AML-193 (cell line): ENCODE measurements at places on chromosomes 4 and X.

DNA sequence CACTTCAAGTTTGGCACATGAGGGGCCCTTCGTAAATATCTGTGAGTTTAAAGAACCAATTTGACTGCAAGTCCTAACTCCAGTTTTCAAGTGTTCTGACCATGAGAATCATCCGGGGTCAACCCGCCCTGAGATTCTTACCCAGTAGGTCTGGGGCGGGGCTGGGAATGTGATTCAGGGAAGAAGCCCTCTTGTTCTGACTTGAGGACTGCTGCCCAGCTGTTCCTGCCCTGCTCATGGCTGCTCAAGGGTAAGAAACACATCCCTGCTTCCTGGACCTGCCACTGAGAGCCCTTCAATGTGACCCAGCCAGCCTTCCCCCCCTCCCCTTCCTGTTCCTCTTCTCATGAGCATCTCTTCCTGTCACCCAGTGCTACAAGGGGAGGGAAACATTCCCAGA is 92.7 kb upstream of the PGRMC2 start:
- no peak for DNase-seq

DNA sequence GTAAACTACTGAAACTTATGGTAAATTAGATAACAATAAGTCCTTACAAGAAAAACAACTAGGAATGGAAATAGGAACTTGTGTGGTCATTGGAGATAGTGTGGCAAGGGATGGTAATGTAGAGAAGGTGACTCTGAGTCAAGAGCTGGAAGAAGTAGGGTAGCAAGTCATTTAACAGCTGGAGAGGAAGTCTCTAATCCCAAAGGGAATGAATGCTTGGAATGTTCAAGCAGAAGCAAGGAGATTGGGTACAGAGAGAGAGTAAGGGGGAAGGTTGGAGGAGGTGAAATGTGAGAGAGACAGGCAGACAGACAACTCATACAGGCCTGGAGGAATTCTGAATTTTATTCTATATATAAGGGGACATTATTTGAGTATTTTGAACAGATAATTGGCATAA is 260.6 kb upstream of the MAD2L1 start:
- DNase-seq: no peak

- no peak for DNase-seq
Measured at GRCh38 chrX:108309144-108309543, 129.1 kb downstream of the COL4A6 start.

DNA sequence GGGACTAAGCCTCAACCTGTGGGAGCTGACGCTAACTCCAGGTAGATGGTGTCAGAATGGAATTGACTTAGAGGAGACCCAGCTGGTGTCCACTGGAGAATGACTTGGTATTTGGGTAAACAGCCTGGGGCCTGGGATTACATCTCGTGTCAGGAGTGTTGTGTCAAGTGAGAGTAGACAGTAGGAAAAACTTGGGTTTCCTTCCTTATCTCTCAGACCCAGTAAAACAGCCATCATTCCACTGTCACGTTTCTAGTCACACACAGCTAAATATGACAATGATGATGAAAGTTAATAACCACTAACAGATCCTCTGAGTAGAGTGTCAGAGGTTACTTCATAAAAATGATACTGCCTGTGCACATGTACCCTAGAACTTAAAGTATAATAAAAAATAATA is 13.8 kb downstream of the ZNF674 start:
- no peak for DNase-seq

DNA sequence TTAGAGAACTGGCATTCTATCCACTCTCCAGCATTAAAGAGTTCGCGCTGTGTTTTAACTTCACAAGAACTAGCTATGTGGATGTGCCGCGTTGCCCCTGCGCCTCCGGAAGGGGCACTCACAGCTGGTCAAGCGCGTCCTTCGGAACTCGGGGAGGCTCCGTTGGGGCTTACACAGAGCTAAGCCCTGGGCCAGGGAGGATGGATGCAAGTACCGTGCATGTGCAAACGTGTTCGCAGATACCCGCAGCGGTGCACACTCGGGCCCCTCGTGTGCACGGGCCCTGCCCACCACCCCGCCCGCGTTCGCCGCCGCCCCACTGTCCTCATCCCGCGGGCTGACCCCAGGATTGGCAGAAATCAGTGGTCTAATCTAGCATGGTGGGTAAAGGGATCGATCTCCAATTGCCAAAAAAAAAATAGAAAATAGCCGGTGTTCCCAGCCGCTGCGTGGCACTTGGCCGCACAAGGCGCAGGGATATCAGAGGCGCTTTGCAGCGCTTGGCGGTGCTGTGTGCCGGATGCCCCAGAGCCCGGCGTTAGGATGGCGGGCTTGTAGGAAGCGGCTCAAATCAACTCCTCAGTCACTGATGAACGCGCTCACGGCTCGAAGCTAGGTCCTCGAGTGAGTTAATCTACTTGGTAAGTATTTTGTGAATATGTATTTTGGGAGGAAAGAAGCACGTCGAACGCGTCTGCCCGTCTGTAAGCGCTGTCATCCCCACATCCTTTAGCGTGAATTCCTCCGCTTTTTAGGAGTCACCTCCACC is 989 bp upstream of the PCDH10 start:
- DNase-seq: no peak

DNA sequence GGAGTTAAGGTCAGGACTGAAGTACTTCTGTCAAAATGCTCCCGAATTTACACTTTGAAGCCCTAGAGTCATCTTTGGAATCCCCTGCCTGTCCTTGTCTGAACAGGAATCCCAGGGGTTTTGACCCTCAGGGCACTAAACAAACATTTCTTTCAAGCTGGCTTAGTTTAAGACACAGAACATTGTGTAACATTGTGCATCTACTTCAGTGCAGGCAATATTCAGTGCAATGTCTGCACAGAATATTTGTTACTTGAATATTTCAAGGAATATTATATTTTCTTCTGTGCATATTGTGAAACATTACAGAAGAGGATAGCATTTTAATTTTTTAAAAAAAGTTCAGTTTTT is 763.4 kb downstream of the PCDH18 start:
- no peak for DNase-seq

DNA sequence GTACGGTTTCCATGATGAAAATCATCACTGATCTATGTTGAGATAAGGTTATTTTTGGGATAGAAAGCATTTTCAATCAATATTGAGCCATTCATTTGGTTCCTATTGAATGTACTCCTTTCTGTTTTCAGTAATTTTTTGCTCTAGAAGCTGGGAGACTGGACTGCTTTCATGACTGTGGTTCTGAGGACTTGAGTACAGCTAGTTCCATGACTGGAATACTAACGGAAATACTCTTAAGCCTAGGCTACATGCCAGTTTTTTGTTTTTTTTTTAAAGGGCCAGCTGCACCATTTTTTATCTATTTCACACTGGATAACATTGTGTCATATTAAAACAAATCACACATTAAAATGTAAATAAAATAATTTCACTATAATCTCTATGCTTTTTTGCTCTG is 16.7 kb downstream of the PRR32 start:
- DNase-seq: no peak

- DNase-seq: peak; percentile 7
Measured at GRCh38 chr4:175509320-175509719, 302.7 kb downstream of the GPM6A start.

DNA sequence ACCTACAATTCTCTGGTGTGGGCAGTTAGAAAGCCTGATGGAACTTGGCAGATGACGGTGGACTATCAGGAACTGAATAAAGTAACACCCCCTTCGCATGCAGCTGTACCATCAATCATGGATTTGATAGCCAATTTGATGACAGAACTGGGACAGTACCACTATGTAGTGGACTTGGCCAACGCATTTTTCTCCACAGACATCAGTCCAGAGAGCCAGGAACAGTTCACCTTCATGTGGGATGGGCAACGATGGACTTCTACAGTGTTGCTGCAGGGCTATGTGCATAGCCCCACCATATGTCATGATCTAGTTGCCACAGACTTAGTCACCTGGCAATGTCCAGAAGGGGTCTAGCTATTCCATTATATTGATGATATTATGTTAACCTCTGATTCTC is 54.5 kb upstream of the CCDC149 start:
- DNase-seq: no peak

DNA sequence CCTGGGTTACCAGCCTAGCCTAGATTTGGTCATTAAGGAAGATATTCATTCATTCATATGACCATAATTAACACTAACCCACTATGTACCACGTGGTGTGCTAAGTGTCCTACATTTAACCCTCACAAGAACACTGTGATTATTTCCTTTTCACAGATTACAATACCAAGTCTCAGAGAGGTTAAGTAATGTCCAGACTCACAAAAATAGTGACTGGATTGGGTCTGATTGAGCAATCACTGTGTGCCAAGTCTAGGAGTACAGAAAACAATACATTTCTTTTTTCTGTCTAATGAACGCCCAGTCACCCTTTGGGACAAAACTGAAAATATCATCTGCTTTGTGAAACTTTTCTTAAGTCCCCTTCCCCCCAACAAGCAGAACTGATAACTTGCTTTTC is 7.6 kb upstream of the DLG3 start:
- DNase-seq: no peak

DNA sequence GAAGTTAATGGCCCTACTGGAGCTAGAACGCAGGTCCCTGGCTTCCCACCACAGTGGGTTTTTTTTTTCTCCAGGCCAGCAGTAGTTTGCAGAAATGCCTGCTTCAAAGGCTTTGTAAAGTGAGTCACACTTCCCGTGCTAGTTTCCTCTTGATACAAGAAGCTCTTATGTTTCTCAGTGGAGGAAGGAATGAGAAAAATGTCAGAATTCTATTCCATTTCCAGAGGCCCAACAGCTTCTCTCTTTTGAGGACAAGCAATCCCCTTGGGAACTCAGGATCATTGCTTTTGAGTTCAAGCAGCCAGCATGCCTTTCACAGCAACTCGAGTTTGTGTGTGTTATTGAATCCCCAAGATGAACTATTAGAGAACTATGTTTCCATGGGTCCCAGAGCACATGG is 134.3 kb downstream of the GUCY2F start:
- no peak for DNase-seq

DNA sequence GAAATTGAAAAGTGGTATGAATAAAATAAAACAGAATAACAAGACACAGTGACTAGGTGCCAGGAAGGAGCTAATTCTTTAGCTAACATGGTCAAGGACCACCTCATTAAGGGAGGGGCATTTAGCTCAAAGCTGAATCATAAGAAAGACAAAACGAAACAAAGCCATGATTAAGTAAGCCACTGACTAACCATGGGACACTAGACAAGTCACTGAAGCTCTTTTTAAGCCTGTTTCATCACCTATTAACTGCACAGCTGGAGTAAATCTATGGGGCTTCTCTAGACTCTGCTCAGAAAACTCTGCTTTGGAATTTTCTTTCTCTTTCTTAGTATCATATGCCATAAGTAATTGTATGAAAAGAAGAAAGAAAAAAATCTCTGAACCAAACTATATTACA is 49.8 kb upstream of the C1QTNF7 start:
- DNase-seq: peak; percentile 22
